ENCODE measurements at places on chromosomes 4 and X.

- no peak for DNase-seq
These were observed 211.9 kb downstream of the AFAP1 start for GRCh38 chr4:7727749-7728148.

- peak; percentile 65 for DNase-seq
These were observed 1.1 kb downstream of the BMPR1B start for GRCh38 chr4:94758700-94759399.

GRCh38 chr4:78528327-78528726 lies 23.2 kb upstream of the ANXA3 start:
- no peak for DNase-seq

GRCh38 chrX:136476501-136476900 lies 11.2 kb upstream of the BRS3 start:
- no peak for DNase-seq

DNA sequence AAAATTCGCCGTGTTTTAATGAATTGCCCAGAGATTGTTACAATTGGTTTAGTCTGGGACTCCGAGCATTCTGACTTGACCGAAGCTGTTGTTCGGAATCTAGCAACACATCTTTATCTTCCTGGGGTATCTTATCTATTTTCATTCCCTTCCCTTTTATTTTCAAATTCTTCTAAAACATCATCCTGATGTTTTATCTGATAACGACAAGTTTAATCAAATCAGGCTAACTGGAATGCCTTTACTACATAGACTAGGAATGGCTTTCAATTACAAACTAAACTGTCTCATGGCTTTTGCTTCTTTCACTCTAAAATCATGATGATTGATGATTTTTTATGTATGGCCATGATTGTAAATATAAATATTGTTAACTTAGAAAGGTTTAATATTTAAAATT lies 48.0 kb downstream of the USP53 start:
- DNase-seq, result no peak

- peak; percentile 10 for DNase-seq
These were observed 35.0 kb downstream of the NUDT11 start for GRCh38 chrX:51461053-51462044.

- no peak for DNase-seq
These were observed 802.0 kb downstream of the RPA4 start for GRCh38 chrX:97685753-97686152.

DNA sequence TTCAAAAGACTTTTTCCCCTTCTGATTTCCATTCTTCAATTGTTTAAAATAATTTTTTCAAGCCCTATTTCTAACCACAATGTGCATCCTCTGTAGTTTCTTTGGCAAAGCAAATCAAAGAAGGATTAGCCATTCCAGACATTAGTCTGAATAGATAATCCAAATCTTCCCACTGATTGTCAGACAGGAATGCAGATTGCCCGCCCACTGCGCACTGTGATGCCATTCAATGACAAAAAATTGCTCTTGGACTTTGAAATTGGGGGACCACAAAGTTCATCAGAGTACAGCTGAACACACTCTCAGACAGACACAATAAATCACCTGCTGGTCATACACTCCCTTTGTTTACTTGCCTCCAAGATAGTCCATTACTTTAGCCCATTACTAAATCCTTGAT lies 216.5 kb upstream of the DKK2 start:
- DNase-seq, result no peak

DNA sequence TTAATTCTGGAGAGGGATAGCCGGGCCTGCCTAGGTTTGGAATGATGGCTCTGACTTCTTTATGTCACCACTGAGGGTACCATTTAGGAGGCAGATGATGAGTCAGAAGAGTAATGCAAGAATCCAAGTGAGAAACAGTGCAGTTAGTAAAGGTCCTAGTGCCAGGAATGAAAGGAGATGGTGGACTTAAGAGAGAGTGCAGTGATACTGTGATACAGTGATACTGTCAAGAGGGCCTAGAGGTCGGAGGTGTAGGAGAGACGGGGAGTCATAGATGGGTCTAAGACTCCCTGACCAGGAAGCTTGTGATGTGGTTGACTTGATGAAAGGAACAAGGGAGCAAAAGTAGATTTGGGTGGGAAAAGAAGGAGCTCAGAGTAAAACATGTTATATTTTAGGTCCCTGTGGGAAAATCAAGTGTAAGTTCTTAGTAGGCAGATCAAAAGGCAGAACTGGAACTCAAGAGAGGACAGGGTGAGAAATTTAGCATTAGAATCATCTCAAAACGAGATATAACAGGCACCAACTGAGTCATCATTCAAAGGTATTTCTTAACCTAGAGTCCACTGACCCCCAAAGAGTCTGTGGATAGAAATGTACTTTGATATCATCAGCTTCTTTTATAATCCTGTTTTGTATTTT lies 85.0 kb downstream of the NFKB1 start:
- DNase-seq, result no peak

GRCh38 chr4:141220271-141220670 lies 424 bp upstream of the ZNF330 start:
- DNase-seq, result no peak

DNA sequence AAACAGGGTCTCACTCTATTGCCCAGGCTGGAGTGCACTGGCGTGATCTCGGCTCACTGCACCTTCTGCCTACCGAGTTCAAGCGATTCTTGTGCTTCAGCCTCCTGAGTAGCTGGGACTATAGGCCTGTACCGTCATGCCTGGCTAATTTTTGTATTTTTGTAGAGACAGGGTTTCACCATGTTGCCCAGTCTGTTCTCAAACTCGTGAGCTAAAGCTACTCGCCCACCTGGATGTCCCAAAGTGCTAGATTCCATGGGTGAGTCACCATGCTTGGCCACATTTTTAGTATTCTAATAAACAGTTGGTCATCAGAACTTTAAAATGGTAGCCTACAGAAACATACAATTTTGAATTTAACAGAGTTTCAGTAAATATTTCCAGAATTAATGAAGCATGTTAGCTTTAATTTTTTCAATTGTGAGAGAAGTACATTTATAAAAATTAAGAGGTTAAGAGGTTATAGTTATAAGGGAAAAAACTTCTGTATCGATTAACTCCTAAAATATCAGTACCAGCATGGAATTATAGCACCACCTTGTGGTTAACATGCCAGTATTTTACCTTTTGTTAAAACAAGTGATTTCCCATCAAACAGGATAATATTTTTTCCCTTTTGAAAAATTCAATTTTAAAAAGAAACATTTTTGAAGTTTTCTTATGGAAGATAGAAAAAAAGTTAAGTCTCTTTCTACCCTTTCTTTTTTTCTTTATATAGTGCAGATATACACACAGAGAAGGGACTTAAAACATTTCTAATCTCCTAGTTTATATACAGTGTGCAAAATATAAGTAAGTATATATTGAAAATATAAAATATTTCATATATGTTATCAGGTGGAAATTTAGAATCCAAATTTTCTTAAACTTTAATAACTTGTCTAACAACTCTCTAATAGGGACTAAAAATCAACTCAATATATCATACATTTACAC lies 35.4 kb downstream of the CEP44 start:
- peak; percentile 63 for DNase-seq

DNA sequence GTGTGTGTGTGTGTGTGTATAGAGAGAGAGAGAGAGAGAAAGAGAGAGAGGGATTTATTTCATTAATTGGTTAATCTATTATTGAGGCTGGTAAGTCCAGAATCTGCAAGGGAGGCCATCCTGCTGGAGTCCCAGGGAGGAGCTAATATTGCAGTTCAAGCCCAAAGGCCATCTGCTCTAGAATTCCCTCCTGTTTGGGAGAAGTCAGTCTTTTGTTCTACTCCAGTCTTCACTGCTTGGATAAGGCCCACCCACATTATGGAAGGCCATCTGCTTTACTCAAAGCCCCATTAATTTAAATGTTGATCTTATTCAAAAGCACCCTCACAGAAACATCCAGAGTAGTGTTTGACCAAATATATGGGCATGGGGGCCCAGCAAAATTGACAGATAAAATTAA lies 317.5 kb upstream of the RASGEF1B start:
- DNase-seq, result peak; percentile 8

DNA sequence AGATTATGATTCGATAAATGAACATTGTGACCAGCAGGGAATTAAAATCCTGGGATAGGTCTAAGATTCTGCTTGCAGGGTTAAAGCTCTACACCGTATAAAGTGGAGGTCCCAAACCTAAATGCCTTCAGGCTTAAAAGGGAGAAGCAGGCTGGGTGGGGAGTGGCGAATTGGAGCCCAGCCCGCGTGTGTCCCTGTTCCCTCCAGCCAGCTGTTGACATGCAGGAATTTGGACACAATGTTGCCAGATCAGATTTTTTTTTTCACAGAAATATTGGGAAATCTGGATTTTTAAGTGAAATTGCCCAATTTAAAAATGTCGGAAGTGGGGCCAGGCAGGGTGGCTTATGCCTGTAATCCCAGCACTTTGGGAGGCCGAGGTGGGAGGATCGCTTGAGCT lies 60.5 kb downstream of the ELF4 start:
- no peak for DNase-seq

- no peak for DNase-seq
These were observed 117.4 kb upstream of the GRPR start for GRCh38 chrX:16005917-16006316.

- no peak for DNase-seq
These were observed 104.6 kb downstream of the PSAPL1 start for GRCh38 chr4:7330031-7330596.

GRCh38 chr4:117429061-117429460 lies 343.7 kb upstream of the TRAM1L1 start:
- no peak for DNase-seq

All from NCI-H1417 (cell line).